ENCODE measurements at places on chromosomes 3 and 15.

GRCh38 chr3:185702262-185703225 lies 116.4 kb downstream of the SENP2 start:
- DNase-seq = no peak

DNA sequence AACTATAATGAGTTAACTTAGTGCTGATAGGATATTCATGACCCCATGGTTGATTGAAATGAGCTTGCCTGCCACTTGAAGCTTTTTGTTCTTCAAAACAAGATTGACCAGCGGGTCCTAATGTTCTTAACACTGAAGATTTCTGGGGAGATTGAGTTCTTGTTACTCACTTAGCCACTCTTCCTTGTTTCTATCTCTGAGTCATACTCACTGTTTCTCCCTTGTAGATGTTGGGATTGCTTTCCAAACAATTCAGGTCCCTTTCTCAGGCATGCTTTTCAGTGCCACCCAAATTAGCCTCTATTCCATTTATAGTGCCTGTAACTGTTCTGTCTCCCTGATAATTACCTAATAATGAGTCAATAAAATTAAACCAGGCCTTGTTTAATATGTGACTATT lies 517.0 kb downstream of the SQOR start:
- no peak for DNase-seq

- DNase-seq = no peak
These were observed 91.9 kb downstream of the SLCO3A1 start for GRCh38 chr15:91945385-91945784.

GRCh38 chr15:48089702-48090101 lies 31.1 kb upstream of the SLC24A5 start:
- DNase-seq = peak; percentile 5

GRCh38 chr3:160564949-160565441 lies 376 bp downstream of the KPNA4 start:
- DNase-seq = peak; percentile 63

DNA sequence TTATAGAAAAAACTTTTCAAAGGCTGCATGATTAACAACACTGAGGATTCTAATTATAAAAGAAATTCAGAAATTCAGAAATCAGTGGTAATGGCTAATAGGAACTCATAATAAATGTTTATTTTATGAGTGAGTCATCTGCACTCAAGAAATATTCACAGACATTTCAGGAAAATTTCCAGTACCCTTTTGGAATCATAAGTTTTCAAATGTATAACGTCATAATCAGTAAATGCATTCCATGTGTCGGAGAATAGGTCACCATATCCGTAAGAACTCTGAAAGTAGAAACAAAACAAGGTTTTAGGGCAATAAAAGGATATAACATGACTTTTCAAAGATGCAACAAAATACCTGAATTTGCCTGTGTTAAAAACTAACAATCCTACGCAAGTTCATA lies 24.7 kb downstream of the EOGT start:
- DNase-seq = no peak

- no peak for DNase-seq
These were observed 75.4 kb upstream of the ROBO1 start for GRCh38 chr3:79843180-79843579.

- DNase-seq = no peak
These were observed 450.4 kb downstream of the MFSD1 start for GRCh38 chr3:159252274-159252673.

DNA sequence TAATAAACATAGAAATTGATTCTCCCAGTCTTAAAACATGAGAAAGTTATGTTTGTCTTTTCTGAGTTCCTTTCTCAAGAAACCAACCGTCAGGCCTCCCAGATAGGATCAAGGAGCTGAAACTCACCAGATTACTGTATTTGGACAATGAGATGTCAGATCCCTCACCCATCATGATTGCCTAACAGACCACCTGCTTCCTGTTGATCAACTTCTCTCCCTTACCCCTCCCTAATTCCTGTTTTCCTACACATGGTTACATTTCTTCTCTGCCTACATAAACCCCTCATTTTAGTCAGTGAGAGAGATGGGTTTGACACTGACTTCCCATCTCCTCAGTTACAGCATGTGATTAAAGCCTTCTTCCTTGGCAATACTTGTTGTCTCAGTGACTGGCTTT lies 917.5 kb downstream of the FHIT start:
- no peak for DNase-seq

DNA sequence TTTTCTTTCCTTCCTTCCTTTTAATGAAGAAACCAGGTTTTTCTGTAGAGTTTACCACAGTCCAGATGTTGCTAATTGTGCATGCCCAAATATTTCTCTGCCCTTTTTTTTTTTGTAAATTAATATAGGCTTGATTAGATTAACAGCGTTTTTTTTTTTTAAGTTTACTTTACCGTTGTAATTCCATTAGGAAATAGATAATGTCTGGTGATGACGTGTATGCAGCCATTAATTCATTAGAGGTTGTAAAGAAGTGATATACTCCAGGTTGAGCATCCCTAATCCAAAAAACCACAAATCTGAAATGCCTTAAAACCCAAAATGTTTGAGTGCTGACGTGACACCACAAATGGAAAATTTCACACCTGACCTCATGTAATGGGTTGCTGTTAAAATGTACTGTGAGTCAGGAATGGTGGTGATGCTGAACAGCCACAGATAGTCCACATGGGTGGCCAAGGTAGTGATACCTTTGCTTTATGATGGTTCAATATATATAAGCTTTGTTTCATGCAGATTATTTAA lies 43.2 kb downstream of the KNL1 start:
- DNase-seq = no peak

DNA sequence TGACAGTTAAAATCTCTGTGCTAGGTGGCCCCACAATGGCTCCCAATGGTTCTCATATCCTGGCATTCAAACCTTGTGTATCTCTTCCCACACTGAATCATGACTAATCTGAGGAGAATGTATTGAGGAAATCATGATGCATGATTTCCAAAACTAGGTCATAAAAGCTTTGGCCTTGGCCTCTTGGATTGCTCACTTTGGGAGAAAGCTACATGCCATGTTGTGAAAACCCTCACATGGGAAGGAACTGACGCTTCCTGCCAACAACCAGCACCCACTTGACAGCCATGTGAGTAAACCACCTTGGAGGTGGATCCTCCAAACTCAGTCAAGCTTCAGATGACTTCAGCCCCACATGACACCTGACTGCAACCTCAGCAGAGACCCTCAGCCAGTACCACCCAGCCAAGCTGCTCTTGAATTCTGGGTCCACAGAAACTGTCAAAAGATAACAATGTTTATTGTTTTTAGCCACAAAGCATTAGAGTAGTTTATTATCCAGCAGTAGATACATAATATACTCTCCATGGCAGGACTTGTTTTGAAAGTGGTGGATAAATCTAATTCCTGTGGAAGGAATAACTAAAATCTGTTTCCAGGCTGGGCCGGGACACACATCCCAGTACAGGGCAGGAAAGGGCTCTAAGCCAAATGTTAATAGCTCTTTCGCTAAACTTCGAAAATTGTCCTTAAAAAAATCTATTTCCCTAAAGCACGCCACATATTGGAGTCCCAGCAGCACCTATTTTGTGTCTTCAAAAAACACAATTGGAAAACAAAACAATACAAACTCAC lies 1.0 kb upstream of the ZNF620 start:
- DNase-seq = peak; percentile 26

GRCh38 chr3:128447561-128448013 lies 19.1 kb downstream of the DNAJB8 start:
- peak; percentile 95 for DNase-seq

DNA sequence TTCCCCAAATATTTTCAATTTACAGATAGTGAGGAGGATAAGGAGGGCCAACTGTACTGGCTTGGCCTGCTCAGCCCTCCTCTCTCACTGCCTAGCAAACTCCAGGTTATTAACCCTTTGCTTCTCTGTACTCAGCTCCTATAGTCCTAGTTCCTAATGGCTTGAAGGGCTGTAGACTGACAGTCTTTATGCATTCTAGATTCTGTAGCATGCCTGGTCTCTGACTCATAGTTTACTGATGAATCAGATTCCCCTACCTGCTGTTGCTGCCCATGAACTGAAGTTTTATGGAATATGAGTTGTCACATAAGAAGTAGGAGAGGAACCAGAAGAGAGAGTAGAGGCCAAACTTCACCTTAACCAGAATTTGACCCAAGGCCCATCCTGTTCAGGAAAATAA lies 27.1 kb upstream of the MAP3K13 start:
- DNase-seq = no peak

DNA sequence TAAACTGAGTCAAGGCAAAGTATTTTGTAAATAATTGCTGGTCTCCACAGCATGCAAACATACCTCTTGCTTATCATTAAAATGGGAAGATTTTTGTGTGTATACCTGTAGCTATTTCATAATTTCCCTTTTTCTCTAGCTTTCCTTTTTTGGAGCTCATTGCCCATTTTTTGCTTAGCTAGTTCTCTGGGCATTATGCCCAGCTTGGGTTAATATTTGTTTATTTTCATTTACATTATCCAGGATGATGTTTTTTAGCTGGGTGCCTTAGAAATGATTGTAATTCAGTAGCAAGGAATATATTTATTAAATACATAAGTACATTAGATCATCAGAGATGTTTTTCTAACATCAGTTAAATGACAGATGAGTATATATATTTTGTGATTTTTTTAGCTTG lies 1271.7 kb upstream of the GBE1 start:
- no peak for DNase-seq

GRCh38 chr3:68306571-68306970 lies 625.8 kb downstream of the TAFA4 start:
- peak; percentile 47 for DNase-seq

DNA sequence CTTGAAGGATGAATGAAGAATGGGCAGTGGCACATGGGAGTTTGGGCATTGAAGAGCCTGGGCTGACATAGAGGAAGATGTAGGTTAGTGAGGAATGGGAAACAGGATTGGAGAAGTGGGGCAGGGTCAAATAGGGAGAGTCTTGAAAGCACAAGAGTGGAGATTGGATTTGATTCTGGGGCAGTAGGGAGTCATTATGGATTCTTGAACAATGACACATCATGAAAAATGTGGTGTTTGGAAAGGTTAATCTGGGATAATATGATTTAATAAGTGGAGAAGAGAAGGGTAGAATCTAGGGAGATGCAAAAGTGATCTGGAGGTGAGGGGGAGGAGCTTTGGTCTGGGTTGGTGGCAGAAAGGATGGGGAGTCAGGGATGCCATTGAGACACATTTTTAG lies 45.4 kb upstream of the ROPN1 start:
- no peak for DNase-seq

Measured in activated naive CD4-positive, alpha-beta T cell treated with anti-CD3 and anti-CD28 coated beads for 36 hours (primary cell).